ENCODE measurements at places on chromosomes 2 and 18. TPM values are rescaled to one million over a fixed set of nuclear protein-coding genes. Genes with fewer than 3 reads are reported as not detected.

- DNase-seq, result peak; percentile 11
Observed at GRCh38 chr2:152376968-152377367, 42.0 kb downstream of the FMNL2 start.

The SERPINB4 gene
- total RNA-seq, result 0.13 TPM

The NEU2 gene
- total RNA-seq, result not detected

The SOX11 gene
- total RNA-seq, result not detected
